ENCODE measurements at places on chromosomes 2 and 18. TPM values are rescaled to one million over a fixed set of nuclear protein-coding genes. Genes with fewer than 3 reads are reported as not detected.

DNA sequence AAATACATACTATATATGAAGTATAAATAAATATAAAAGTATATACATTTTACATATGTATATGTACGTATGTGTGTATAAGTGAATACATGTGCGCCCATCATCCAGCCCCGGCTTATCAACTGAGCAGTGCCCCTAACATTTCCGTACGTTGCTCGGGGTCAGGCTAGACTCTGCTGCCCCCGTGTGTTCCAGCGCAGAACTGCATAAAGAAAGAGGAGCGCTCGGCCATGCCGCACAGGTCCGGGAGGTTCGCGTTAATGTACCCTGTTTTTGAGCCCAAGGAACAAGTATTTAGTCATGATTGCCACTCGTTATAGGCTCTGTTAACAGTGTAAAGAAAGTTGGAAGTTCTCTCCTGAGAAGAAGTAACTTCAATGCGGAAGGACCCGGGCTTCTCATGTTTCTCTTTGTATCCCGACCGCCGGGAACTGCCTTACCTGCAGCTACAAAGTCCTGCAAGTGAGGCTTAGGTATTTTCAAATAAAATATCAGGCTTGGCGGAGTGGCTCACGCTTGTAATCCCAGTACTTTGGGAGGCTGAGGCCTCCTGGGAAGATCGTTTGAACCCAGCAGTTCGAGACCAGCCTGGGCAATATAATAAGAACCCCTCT, 55.7 kb downstream of the CD8B2 start:
- DNase-seq = peak; percentile 26

- no peak for DNase-seq
These were observed 190.5 kb downstream of the DYSF start for GRCh38 chr2:71643674-71644357.

- DNase-seq = peak; percentile 74
These were observed 117.1 kb downstream of the PRKRA start for GRCh38 chr2:178333851-178334250.

GRCh38 chr2:170006587-170007325, 171.2 kb upstream of the MYO3B start:
- DNase-seq = peak; percentile 5

GRCh38 chr2:69185807-69186206, 172.8 kb downstream of the ANTXR1 start:
- peak; percentile 80 for DNase-seq

The RTP5 gene
- not detected for total RNA-seq

The NEB gene
- 2.6 TPM for total RNA-seq

GRCh38 chr18:57959278-57959677, 84.7 kb upstream of the NEDD4L start:
- peak; percentile 84 for DNase-seq

The KLHL30 gene
- 0.96 TPM for total RNA-seq

DNA sequence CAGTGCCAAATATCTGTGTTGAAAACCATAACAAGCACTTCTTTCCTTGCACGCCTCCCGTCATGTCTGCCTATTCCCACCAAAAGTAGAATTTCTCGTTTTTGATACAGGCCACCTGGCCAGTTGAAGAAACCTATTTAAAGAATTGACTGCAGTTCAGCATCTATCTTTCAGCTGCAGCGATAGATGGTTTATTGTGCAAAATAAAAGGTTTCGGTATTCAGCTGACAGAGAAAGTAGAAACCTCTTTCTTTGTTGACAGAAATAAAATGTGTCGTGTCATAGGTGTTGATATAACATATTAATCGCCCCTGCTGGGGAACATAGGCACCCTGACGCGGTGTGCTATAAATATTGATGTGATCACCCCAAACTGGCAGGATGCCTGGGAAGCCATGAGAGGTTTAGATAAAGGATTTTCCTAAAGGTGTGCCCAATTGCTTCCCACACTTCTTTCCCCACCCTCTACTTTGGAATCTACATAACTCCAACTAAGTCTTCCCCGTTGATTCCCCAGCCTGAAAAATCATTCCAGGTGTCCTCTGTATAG, 570.4 kb downstream of the CCDC85A start:
- DNase-seq = no peak

DNA sequence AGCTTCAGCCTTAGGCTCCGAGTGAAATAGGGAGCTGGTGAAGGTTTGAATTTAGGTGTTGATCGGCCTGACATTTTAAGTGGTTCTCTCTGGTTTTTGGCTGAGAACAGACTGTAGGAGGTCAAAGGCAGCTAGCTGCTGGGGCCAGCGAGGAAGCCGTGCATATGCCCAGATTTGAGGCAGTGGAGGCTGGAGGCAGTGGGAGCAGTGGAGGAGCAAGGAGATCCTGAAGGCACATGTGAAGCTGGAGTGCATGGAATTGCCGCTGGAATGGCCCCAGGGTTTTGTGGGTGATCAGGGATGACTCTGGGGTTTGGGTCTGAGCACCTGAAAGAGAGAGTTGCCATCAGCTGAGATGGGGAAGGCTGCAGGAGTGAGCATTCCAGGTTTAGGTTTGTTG, 25.1 kb downstream of the STEAP3 start:
- no peak for DNase-seq

All from LHCN-M2 (cell line).